ENCODE measurements at places on chromosomes 2 and 18.
A peak's percentile ranks its signal among the peaks of the same experiment; 100 is the strongest.

- DNase-seq, result no peak
Observed at GRCh38 chr2:15553519-15553918, 7.6 kb downstream of the NBAS start.

- no peak for DNase-seq
Observed at GRCh38 chr2:101253013-101253702, 472 bp downstream of the CNOT11 start.

- peak; percentile 37 for DNase-seq
Observed at GRCh38 chr2:138421971-138422335, 79.6 kb upstream of the SPOPL start.

DNA sequence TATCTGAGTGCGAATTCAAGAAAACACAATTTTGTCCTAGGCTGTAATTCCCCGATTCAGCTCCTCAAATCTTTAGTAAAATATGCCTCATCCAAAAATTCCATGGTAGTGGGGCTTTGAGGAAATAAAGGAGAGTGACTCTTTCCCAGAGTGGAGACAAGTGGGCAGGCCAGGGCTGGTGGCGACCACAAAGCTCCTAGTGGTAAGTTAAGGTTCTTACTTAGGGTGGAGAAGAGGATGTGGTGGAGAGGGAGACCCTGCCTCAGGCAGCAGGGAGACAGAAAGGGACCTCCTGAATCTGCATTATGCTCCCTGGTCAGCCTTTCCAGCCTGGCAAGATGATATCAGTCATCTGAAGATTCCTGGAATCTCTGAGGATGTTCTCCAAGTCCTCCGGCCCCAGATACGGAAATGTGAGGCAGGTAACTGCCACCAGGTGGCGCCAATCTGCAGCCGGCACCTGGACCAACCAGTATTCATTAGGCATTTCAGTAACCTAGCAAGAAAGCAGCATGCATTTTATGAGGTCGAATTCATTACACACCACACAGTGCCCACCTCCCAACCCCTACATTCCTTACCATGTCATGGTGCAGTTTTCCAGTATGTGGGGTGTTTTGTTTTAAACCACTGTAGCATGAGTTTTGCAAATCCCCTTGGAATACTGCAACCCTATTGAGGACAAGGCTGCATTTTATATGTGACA, 106.4 kb downstream of the POLE4 start:
- no peak for DNase-seq

Data from amniotic stem cell (primary cell).